Stimulated activated CD8-positive, alpha-beta memory T cell treated with anti-CD3 and anti-CD28 coated beads, Interleukin-4, amount 100 ng/mL, for 4 hours (primary cell): ENCODE measurements at places on chromosomes 1 and 21.

GRCh38 chr1:170823120-170823519 is 112.2 kb upstream of the MROH9 start:
- no peak for DNase-seq

- DNase-seq: no peak
These were observed 82.8 kb upstream of the ATP1A1 start for GRCh38 chr1:116290085-116290705.

- DNase-seq: no peak
These were observed 501.9 kb upstream of the C1orf87 start for GRCh38 chr1:60575326-60575977.

- DNase-seq: no peak
These were observed 674 bp downstream of the CEP350 start for GRCh38 chr1:179955287-179955680.

GRCh38 chr1:182754087-182754486 is 35.5 kb upstream of the NPL start:
- DNase-seq: no peak

DNA sequence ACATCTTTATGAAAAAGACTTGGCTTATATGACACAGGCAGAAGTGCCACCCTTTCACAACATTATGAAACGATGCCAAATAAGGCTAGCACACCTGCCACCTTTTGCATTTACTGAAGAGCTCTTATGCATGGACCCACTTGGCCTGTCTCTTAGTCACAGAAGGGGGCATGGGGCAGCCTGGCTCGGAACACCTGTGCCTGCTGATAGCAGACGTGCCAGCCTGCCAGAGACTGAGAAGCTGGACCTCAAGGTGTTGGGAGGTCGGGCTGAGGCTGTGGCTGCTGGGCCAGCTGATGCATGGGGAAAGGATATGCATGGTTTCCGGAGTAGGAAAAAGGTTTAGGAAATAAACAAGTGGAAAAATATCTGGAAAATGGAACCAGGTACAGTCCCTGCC is 21.5 kb downstream of the RCAN1 start:
- DNase-seq: no peak

GRCh38 chr1:85295654-85296053 is 19.2 kb upstream of the BCL10 start:
- DNase-seq: no peak

- DNase-seq: no peak
These were observed 660 bp downstream of the PGBD5 start for GRCh38 chr1:230425252-230426091.

GRCh38 chr1:223201967-223202366 is 58.9 kb upstream of the TLR5 start:
- DNase-seq: no peak

GRCh38 chr1:156527584-156527983 is 27.0 kb upstream of the MEF2D start:
- DNase-seq: no peak

- no peak for DNase-seq
These were observed 4.6 kb downstream of the TMEM63A start for GRCh38 chr1:225877580-225877979.

- DNase-seq: no peak
These were observed 560 bp downstream of the PLEKHM2 start for GRCh38 chr1:15684468-15685291.

- no peak for DNase-seq
These were observed 9.2 kb downstream of the C1orf159 start for GRCh38 chr1:1106510-1107221.

- no peak for DNase-seq
These were observed 24.0 kb downstream of the TEX35 start for GRCh38 chr1:178536844-178537371.

DNA sequence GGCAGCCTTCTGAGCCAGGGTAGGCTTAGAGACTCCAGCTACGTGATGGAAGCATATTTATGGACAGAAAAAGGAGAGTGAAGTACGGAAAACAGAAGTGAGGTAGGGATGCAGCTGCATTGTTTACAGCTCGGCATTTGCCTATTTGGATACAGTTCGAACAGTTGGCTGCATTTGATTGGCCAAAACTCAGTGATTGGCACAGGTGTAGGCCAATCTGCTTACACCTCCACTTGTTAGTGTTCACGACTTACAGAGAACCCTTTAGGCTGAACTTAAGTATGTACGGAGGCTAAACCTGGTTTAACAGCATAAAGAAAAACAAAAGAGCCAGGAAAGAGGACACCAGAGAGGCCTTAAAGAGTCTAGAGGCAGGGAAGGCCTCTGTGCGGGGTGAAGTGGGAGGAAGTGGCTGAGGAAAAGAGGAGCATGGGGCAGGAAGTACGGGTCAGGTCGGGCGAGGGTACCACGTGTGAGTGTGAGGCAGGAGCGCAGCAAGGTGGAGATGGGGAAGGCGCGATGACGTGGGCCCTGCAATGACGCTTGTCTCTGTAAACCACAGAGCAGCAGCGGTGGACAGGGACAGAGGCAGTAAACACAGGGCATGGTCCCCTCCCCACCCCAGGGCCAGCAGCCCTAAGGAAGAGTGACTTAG is 32.0 kb downstream of the RSPH1 start:
- DNase-seq: peak; percentile 31

DNA sequence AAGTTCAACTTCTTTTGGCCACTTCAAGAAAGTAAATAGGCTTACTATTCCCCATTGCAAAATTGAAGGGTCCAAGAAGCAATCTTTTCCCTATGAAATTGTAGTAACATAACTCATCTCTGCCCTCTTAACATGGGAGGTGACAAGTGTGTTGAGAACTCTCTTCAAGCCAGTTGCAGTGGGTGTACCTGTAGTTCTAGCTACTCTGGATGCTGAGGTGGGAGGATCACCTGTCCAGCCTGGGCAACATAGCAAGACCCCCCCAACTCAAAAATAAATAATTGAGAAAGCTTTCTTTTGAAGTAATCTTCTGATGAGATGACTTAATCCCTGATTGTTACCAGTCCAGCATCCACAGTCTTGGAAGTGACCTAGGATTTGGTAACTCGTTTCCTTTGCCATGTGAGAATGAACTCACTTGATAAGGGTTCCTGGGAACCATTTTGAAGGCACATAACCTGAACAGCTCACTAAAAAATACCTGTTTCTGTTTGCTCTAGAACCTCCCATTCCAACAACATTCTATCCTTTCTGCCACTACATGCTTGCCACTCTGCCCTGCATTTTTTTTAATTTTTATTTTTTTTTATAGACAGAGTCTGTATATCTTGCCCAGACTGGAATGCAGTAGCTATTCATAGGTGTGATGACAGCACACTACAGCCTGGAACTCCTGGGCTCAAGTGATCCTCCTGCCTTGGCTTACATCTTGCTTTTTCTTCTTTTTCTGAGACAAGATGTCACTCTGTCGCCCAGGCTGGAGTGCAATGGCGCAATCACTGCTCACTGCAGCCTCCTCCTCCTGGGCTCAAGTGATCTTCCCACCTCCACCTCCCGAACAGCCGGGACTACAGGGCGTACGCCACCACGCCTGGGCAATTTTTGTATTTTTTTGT is 1.4 kb upstream of the IPO9 start:
- no peak for DNase-seq

DNA sequence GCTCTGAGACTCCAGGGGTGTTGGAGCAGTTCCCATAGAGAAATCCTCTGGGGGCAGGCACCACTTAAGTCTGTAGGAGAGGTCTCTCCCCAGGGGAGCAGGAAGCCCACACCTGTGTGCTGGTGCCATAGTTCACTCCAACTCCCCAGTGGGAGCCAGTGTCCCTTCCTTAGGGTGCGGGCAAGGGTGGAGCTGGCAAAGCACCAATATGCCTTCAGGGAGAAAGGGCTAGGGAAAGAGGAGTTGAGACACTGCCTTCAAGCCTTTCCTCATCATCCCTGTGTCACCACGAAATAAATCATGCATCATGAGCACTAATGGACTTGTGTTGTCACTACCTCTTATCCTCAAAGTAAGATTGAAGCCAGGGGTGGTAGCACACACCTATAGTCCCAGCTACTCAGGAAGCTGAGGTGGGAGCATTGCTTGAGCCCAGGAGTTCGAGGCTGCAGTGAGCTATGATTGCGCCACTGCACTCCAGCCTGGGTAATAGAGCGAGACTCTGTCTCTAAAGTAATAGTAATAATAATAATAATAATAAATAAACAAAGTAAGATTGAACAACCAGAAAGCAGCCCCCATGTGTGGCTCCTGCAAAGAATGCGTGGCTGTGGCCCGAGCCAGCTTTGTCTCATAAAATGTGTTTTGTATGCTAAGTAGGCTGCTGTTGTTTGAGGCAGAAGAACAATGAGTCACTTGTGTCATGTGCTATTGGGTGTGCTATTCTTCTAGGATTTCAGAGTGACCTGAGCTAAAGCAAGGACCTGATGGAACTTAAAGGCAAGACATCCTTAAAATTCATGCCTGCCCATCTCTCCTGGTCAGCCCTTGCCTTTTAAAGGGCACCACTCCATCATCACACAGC is 6.7 kb upstream of the TIE1 start:
- no peak for DNase-seq

- DNase-seq: no peak
These were observed 75.8 kb upstream of the DPH5 start for GRCh38 chr1:101101360-101101759.

- no peak for DNase-seq
These were observed 27.2 kb upstream of the SHISA4 start for GRCh38 chr1:201861448-201861847.

DNA sequence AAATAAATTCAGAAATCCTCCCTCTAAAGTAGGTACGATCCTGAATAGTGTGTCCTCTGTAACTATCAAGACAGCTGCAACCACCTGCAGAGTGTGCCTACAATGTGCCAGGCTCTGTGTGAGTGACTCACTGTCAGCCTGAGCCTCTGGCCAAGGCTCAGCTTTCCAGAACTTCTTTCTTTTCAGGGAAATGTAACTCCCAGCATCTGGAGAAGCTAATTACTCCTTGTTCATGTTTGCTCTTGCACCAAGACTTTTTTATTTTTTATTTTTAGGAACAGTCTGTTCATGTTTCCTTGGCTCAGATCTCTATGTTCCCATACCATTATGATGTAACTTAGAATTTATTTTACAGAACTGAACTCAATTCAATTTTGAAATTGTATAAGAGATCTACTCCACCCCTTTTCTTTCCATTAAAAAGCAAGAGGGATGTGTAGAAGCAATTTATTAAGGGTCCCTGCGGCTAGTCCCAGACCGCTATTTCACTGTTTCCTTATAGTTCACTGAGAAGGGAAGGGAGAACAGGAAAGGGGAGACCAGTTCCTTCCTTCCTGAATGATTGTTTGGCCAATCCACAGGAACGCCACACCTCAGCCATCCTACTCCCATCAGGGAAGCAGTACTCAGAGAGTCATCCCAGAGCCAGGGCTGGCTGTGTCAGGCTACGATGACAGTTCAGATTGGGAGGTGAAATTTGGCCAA is 112.4 kb upstream of the ZNF648 start:
- no peak for DNase-seq

DNA sequence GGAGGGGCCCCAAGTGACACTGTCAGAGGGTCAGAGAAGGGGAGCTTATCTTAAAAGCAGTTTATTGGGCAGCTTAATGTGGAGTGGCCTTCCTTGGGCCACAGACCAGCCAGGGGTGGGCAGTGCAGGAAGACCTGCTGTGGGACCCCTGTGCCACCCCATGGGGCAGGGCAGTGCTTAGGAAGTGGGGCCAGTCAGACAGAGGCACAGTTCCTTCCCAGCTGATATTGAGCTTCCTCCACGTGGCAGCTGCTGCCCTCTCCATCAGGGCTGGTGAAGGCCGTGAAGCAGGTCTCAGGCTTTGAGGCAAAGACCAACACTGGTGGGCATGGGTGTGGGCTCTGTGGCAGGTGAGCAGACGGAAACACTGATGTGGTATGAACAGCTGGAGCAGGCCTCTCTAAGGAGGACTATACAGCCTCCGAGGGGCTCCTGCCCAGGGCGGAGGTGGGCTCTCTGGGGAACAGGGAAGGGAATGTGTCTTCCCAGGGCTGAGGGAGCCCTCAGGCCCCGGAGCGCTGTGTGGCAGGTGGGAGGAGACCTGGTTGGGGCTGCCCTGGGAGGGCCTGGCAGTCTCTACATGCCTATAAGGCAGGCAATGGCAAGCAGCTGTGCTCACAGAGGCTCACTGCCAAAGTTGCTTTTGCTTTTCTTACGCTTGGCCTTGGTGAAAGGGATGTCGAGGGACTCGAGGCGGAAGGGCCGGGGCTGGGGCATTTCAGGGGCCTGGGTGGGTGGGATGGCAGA is 3.0 kb upstream of the DDOST start:
- DNase-seq: no peak

DNA sequence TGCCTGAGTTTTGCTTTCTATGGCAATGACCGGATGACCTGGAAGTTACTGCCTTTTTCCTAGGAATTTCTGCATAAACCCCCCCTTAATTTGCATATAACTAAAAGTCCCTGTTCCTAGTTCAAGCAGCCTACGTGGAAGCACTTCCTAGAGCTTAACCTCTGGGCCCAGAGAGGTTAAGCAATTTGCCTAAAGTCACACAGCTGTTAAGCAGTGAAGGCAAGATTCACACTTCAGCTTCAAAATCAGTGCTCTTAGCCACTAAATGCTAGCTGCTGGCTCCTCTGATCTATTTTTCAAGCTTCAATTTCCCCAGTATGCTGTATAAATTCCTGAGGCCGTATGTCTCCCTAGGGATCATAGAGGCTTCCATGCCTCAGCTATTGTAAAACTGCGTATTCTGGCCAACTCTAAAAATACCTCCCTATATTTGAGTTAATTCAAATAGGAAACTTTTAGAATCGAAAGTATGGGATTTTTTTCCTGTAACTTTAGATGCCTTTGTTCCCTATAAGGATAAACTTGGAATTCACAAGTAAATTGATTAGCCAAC is 53.1 kb upstream of the CD5L start:
- DNase-seq: no peak

DNA sequence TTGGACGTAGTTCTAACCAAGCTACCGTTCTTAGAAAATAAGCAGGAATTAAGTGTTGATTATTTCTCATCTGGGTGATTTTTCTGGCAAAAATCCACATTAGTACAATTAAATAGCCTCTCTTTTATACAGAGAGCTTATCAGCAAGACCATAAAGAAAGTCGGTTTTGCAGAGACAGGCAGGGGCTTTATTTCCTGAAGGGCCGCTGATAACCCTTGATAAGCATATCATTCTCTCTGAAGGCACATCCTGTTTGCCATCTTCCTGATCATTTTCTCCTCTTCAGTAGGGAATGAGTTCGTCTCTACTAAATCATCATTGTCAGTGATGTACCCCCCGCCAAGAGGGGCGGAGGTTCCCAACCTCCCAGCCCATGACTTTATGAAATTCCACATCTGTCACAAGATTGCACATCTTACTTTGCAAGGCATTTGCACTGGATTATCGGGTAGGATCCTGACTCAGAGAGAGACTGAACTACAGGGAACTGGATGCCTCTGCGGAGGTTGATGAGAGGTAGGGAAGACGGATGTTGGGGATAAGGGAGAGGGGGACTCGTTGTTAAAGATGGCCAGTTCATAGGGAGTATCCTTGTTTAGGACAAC is 115.7 kb downstream of the KCNJ6 start:
- no peak for DNase-seq

DNA sequence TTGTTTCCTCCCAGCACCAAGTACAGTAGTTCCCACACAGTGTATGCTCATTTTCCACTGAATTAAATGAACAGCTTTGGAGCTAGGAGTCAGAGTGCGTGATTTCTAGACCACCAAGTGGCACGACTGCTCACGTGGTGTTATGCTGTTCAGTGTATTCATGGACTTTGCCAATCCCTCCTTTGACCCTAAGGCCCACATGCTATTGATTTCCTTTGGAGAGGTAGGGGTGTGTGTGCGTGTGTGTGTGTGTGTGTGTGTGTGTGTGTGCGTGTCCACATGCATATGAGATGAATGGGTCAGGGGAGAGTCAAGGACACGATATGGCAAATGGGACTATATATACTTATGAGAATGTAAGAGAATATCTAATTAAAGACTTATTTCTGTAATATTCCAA is 177.2 kb downstream of the LMX1A start:
- DNase-seq: no peak

- DNase-seq: no peak
These were observed 29.6 kb upstream of the WASF2 start for GRCh38 chr1:27519331-27520258.
